CD4-positive, alpha-beta T cell (primary cell): ENCODE measurements at places on chromosomes 7 and 10.
A peak's percentile ranks its signal among the peaks of the same experiment; 100 is the strongest.

DNA sequence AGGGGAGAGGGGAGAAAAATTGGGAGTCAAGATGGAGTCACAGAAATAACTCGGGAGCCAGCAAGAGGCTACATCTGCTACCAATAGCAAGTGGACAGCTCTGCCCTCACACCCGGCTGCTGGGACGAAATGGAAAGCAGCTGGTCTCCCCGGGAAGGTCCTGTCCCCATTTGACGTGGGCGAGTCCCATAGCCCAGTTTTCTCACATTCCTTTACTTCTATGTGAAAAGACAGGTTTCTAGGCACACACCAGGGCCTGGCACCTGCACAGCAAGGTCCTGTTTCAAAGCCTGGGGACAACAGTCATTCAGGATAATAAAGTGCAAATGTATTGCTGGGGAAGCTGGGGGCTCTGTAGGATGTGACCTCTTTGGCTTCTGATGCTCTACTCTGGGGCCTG, 162.6 kb downstream of the OAT start:
- DNase-seq: no peak

GRCh38 chr10:91758303-91759146, 39.7 kb upstream of the TNKS2 start:
- no peak for DNase-seq

DNA sequence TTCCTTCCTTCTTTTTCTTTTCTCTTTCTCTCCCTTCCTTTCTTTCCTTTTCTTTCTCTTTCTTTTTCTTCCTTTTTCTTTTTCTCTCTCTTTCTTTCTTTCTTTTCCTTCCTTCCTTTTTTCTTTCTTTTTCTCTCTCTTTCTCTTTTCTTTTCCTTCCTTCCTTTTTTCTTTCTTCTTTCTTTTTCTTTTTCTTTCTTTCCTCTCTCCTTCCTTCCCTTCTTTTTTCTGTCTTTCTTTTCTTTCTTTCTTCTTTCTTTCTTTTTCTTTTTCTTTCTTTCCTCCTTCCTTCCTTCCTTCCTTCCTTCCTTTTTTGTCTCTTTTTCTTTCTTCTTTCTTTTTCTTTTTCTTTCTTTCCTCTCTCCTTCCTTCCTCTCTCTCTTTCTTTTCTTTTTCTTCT, 136.8 kb downstream of the PTN start:
- no peak for DNase-seq

GRCh38 chr7:27248911-27249723, 6.5 kb downstream of the EVX1 start:
- no peak for DNase-seq

DNA sequence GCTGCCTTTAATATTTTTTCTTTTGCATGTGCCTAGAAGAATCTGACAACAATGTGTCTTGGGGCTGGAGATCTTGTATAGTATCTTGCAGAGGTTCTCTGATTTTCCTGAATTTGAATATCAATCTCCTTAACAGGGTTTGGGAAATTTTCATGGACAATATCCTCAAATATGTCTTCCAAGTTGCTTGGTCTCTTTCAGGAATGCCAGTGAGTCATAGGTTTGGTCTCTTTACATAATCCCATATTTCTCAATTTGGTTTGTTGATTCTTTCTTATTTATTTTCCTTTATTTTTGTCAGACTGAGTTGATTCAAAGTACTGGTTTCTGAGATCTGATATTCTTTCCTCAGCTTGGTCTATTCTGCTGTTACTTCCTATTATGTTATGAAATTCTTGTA, 208.7 kb upstream of the GLI3 start:
- no peak for DNase-seq

- no peak for DNase-seq
Measured at GRCh38 chr10:15719899-15720634, at the start of gene ITGA8. ITGA8 (minus strand) TSS chr10:15719922; CDS start chr10:15719771, 151 bp downstream.

DNA sequence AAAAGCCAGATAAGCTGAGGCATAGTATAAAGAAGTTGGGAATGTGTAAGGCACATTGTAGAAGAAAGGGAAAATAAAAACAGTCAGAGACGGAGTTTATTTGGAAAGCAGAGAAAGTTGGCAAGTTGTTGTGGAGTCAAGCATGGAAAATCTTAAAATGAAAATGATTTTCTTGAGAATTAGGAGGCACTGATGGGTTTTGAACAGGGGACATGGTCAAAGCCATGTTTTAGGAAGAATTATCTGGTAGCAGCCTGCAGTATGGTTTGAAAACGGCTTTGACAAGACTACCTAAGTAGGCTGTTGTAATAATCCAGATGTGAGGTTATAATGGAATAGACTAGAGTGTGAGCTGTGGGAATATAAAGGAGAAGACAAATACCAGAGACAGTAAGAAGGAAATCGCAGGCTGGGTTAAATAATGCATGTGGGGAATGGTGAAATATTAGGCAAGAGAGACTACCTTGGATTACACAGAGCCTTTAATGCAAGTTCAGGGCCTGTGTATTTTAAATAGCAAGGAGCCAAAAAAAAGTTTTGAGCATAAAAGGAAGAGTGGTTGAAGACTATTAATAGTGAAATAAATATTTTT, 130.4 kb upstream of the MEOX2 start:
- no peak for DNase-seq

- DNase-seq: no peak
Measured at GRCh38 chr10:106557951-106558733, 606.4 kb downstream of the SORCS1 start.

DNA sequence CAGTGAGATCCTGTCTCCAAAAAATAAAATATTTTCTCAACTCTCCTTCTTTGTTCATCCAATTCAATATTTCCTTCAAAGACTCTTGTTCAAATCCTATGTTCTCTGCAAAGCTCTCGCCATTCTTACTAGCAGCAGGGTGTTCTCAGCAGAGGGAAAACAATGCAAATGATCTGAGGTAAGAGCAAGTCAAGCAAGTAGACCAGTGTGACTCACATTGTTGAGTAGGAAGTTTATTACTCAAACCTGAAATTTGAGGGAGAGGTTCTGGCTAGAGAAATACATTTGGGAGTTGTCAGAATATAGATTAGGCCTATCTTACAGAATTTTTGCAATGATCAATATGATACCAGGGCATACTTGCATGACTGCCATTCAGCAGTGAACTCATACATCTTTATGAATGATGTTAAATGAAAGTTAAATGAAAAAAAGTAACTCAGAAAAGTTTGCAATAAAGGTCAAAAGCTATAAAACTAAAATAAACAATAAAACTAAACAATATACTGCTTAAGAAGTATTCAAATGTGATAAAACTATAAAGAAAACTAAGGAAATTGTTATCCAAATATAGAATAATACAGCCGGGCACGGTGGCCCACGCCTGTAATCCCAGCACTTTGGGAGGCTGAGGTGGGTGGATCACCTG, 5.8 kb downstream of the IDE start:
- DNase-seq: no peak

DNA sequence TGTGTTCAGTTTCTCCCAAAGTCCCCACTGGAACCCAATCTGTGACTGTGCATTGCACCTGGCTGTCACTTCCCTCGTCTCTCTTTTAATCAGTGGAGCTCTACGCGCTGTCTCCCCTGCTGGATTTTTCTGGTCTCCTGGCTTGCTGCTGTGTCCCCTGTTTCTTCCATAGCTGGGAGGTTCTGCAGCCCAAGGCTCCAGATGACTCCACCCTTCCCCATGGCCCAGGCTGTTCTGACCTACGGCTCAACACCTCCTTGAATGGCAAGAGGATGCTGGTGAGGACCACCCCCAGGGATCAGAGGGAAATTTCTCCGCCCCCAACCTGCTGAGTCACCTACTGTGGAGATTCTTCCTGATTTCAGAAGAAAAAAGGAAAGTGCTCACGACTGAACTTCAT, 961.4 kb upstream of the ZNF722 start:
- no peak for DNase-seq

DNA sequence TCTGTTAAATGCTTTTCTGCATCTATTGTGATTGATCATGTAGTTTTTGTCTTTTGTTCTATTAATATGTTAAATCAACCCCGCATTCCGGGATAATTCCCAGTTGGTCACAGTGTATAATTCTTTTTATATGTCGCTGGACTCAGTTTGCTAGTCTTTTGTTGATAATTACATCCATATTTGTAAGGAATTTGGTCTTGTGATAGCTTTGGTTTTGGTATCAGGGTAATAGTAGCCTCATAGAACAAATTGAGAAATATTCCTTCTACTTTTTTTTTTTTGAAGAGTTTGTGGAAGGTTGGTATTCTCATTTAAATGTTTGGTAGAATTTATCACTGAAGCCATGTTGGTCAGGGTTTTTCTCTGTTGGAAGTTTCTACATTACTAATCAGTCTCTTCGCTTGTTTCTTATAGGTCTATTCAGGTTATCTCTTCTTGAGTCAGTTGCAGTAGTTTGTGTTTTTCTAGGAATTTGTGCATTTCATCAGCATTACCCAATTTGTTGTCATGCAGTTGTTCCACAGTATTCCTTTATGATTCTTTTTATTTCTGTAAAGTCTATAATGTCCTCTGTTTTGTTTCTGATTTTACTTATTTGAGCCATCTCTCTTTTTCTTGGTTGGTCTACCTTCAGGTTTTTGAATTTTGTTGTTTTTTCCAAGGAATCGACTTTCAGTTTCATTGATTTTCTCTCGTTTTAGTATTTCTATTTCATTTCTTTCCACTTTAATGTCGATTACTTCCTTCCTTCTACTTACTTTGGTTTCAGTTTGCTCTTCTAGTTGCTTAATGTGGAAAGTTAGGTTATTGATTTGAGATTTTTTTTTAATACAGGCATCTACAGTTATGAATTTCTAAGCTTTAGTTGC, 64.6 kb upstream of the GJD4 start:
- DNase-seq: no peak

GRCh38 chr10:125217990-125218675, 57.8 kb upstream of the CTBP2 start:
- DNase-seq: no peak

GRCh38 chr10:110016039-110016438, 8.3 kb downstream of the ADD3 start:
- peak; percentile 36 for DNase-seq

GRCh38 chr10:69353977-69354635, 62.6 kb downstream of the TACR2 start:
- no peak for DNase-seq

DNA sequence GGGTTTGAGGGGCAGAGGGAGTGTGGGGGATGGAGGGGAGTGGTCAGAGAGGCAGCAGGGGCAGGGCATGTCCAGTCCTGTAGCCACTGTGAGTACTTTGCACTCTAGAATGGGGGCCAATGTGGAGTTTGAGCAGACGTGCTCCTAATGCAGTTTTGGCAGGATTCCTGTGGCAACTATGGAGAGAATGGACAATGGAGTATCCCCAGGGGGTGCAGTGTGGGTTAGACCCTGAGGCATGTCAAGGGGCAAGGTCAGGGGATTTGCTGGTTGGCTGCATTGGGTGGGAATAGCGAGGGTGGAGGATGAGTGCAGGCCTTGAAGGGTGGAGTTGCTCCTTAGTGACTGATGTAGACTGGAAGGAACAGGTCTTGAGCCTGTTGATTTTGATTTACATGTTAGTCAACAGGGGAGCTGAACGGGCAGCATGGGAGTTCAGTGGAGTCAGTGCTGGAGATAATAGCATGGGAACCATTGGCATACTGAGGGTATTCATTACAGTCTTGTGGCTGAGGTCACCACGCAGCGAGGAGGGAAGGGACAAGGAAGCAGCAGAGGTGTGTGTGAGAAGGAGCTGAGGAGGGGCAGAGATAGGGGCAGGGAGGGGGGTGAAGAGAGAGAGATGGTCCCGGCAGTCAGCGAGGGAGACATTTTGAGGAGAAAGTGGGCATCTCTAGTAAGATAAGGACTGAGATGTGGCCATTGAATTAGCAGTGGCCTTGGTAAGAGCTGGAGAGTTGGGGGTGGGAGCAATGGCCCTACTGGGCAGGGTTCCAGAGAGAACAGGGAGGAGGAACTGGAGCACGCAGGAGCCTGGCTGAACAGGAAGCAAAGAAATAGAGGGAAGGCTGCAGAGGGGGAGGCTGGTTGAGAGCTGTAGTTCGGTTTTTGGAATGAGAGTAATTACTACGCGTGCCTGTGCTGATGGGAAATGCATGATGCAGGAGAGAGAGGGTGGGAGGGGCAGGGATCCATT, 112.7 kb downstream of the CCNY start:
- no peak for DNase-seq

DNA sequence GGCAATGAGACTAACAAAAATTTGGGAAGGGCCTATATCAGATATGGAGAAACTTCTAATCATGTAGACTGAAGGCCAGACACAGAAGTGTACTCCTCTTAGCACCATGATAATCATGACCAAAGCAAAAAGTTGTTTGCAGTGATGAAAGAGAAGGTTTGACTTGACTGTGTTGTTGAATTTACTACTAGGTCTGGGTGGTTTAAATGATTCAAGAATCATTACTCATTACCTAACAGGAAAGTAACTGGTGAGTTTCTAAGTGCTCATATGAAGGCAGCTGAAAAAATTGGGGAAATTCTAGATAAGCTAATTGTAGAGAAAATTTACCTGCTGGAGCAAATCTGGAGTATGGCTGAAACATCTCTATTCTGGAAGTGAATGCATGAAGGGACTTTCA, 451.5 kb upstream of the SORCS1 start:
- DNase-seq: no peak

- DNase-seq: no peak
Measured at GRCh38 chr10:118840071-118840775, 85.5 kb upstream of the CACUL1 start.

DNA sequence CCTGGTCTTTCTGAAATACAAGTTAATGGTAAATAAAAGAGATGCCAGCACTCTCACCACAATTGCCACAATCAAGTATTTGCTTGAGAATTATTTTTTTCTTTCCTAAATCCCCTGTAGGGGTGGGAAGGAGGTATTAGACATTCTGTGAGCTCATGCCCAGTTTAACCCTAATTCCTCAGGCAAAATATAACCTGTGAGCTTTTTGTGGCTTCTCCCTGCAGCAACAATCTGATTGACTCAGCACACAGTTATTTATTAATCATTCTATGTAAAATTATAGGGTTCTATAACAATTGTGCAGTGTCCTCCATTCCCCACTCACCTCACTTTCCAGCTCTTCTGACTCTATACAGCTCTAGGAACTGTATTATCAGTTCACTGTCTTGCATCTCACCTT, 66.3 kb downstream of the GLI3 start:
- no peak for DNase-seq

DNA sequence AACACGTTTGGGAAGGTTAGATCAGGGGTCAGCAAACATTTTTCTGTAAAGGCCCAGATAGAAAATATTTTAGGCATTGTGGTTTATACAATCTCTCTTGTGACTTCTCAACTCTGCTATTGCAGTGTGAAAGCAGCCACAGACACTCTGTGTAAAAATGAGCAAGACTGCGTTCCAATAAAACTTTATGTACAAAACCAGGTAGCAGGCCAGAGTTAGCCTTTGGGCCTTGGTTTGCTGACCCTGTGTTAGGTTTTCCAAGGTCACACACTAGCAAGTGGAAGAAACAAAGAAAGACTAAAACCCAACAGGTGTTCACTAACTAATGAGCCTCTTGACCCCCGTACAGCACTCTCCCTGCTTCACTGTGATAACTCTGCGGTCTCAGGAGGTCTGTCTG, 14.9 kb upstream of the PAXIP1 start:
- no peak for DNase-seq

DNA sequence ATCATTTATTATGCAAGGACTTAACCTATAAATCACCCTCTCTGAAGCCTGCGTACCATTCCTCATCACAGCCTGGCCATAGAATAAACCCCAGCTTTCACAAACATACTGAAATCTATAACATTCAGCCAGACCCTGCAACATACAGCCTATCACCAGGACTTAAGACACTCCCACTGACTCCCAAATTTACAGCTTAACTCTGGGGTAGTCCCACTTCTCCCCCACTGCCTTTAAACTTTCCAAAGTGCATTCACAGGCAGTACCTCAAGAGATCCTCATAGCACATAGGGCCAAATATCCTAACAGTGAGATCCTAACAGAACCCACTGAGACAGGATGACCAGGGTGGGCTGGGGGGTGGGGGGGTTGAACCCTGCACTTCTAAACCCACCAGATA, 3.5 kb downstream of the LDB1 start:
- DNase-seq: no peak
